HS-5 (cell line): ENCODE measurements at places on chromosomes 7 and 10.

DNA sequence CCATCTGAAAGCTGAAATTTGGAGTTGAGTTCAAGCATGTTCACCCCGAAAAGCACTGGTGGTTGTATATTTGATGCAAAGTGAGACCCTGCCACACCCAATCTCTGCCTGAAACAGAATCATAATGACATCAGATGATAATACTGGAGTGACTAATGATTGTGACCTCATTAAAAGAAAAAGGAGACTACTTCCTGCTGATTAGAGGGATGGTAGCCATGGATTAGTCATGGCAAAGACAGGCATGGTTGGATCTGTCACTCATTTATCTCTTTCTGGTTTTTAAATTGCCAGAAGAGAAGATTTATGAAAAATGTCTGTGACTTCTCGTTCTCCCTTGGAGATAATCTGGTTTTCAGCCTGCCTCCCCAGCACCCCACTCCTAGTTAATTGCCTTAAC is 101.2 kb downstream of the BAMBI start:
- DNase-seq, result no peak

GRCh38 chr7:42479816-42480633 is 243.0 kb upstream of the GLI3 start:
- no peak for DNase-seq

DNA sequence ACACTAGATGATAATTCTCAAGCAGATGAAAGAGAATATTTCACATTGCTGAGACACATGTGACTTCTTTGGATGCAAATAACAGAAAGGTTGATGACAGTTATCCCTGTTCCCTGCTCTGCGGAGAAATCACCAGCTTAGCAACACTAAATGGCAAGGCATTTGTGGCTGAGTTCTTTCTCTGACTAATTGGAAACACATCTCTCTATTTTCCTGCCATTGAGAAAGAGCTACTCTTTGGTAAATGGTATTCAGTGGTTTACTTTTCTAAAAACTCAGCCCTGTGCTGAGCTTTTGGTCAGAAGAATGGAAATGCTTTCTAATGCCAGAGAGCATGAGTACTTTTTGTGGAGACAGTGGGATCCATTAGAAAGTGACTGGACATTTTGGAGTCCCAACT is 771.4 kb downstream of the LRMDA start:
- peak; percentile 68 for DNase-seq

GRCh38 chr7:150322114-150322832 is 882 bp upstream of the LRRC61 start:
- no peak for DNase-seq

GRCh38 chr7:133947458-133948254 is 179.5 kb upstream of the LRGUK start:
- DNase-seq, result no peak

GRCh38 chr10:4685904-4686643 is 139.9 kb upstream of the AKR1E2 start:
- no peak for DNase-seq

DNA sequence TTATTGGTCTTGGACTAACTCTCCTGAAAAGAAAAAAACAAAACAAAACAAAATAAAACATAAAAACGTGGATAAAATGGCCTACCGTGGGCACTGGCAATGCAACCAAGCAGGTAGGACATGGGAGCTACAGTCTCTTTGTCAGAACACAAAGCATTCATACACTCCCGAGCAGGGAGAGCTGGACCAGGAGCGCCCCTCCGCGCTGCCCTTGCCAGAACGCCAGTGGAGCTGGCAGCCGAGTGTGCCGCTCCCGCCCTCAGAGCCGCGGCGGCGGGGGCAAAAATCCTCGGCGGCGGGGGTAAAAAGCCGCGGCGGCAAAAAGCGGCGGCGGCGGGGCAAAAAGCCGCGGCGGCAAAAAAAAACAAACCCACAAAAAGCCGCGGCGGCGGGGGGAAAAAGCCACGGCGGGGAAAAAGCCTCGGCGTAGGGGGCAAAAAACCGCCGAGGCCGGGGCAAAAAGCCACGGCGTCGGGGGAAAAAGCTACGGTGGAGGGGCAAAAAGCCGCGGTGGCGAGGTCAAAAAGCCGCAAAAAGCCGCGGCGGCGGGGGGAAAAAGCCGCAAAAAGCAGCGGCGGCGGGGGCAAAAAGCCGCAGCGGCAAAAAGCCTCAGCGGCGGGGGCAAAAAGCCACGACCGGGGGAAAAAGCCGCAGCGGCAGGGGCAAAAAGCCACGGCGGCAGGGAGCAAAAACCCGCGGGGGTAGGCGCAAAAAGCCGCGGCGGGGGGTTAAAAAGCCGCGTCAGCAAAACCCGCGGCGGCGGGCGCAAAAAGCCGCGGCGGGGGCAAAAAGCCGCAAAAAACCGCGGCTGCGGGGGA is 418.1 kb downstream of the ZNF716 start:
- no peak for DNase-seq

DNA sequence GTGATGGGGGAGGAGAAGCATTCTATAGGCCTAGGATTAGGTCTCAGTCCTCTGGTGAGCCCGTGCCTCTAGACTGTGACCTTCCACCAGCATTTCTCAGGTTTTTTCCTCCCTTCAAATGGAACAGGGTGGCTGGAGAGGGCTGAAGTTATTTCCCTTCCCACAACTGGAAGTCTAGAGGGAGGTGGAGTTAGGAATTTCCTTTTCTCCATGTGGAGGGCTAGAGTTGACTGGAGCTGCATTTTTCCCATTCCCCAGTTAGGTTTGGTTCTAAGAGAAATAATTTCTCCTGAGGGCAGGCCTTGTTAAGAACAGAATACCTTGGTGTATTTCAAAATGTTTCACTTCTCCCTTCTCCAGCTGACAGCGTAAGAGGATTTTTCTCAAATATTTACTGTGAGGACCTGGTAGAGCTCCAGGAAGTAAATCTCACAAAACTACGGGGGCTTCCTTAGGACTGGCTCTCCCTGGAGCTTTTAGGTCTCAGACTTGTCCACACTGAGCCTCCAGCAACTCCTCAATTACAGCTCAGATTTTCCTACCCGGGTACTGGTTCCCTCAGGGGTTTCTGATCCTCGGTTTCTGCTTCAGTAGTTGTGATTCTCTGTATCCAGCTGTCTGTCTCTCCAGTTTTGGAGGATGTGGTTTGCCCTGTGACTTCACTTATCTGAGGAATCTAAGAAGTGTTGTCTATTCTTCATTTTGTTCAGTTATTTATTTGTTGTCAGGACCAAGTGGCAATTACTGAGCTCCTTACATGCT is 6.0 kb upstream of the REEP3 start:
- DNase-seq, result peak; percentile 36

- DNase-seq, result no peak
Measured at GRCh38 chr10:107496594-107496993, 332.1 kb upstream of the SORCS1 start.
